RWPE2 (cell line): ENCODE measurements at places on chromosomes 13 and 19.

DNA sequence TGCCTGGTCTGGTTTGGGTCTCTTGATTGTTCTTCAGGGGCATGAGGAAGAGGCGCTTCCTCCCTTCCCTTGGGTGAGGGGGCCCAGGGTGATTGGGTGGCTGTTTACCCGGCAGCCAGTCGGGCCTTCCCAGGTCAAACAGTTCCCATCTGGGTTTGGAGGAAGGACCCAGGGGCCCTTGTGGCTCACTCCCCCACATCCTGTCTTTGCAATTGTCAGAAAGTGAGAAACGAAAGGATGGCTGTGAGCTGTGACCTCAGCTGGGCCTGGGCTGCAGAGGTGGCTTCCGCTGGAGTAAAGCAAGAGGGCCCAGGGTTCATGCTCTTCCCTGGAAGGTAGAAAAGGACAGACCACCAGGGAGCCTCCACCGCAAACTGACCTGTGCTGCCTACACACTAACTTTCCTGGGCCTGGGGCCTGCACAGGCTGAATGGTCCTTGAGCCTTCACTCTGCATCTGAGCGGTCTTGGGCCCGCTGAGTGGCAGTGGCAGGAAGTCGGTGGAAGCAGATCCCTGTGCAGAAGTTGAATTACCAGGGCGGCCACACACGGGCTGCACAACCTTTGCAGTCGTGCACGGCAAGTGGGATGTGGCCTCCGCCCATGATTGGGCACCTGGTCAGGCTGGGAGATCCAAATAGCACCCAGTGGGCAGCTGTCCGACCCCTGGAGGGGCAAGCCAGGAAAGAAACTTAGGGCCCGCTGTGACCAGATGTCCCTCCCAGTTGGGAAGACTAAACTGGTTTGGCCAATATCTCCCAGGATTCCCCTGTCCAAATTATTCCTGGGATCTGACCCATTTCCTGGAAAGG, 5.3 kb upstream of the CD79A start:
- DNase-seq = no peak

DNA sequence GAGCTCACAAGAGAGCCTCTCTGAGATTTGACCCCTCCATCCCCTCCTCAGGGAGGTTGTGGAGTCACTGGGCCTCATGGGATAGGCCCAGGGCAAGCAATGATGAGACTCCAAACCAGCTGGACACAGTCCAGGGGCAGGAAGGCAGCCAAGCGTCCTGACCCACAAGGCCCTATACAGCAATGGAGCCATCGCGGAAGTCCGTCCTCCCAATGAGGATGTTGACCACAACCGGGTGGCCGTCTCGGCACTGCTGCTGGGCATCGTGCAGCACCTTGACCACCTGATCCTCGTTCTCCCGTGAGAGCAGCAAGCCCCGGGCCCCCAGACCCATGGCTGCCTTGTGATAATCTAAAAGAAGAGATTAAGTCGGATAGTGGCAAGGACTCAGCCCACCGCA, 7.9 kb downstream of the SYDE1 start:
- no peak for DNase-seq

DNA sequence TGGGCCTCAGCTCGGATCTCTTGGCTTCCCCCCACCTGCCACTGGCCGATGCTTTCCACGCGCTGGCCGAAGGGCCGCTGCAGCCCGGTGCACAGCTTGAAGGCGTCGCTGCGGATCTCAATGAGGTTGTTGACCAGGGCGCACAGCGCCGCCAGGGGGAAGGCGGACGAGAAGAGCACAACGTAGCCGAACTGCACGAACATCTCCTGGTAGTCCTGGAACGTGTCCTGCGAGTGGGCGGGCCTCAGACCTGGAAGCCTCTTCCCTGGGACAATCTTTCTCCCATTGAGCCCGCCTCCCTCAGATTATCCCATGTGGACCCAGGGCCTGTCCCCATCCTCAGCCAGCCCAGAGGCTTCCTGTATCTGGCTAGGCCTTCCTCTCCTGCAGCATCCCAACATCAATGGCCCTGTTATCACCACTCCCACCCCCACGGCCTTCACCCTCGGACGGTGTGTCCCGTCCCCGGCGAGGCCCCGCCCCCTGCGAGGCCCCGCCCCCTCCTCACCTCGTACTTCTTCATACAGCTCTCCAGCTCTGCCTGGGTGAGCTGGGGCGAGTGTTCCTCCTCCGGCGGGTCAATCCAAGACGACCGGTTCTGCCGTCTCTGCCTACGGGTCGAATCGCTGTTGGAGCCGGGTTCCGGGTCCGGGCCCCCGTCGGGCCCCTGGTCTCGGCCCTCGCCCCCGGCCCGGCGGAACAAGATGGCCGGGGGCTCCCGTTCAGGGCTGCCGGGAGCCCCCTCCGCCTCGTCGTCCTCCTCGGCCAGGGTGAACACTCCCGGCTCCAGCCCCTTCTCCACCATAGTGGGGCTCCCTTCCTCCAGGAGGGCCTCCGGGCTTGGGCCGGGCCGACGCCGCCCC, 6.8 kb downstream of the ANO8 start:
- no peak for DNase-seq

GRCh38 chr13:33686772-33687480, 131.0 kb upstream of the RFC3 start:
- DNase-seq = no peak

GRCh38 chr13:46124531-46124966, 19.7 kb upstream of the CPB2 start:
- no peak for DNase-seq

GRCh38 chr13:110699148-110700145, 6.5 kb downstream of the CARS2 start:
- DNase-seq = no peak

- DNase-seq = no peak
Observed at GRCh38 chr19:40584007-40584406, 7.3 kb downstream of the SHKBP1 start.

DNA sequence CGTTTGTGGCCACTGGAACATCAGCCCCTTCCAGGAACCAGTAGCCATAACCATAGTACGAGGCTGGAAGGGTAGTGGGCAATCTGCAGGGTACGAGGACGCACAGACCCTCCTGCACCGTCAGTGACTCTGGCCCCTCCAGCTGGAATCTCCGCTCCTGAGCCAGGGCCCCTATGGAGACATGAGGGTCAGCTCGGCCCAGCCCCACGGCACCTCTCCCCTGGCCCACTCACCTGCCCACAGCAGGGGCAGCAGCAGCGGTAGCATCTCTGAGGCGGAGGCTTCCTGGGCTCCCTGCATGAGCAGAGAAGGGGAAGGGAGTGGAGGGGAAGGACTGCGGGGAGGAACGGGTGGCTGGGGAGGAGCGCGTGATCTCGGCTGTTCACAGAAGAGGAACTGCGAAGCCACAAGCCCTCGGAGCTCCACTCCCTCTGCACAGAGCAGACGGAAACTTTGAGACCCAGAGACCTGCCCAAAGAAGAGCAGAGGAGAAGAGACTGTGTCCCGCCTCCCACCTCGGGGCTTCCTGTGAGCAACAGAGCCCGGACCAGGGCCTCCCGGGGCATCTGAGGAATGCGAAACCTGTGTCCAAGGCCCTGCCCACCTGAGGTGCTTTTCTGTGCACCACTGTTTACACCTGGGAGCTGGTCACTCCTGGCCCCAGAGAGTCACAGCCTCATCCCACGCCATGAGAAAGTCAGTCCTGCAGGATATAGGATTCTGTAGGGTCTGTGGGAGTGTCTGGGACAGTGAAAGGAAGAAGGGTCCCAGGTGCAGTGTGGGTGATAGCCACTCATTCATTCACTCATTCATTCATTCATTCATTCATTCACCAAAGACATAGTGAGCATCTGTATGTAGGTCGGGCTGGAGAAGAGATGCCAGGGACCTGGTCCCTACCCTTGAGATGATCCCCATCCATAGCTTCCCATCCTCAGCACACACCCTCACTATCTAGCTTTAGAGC, at the start of gene SIGLEC6:
Gene SIGLEC6, minus strand, starts transcription at position 322 of the 967 bp plus-strand sequence. Its CDS starts 22 bp downstream, at position 300.
- DNase-seq = no peak

GRCh38 chr19:2702170-2703076, at the start of gene GNG7:
TSS of gene GNG7 (minus strand) at chr19:2702694. CDS start at chr19:2520688, 182,006 bp downstream.
- DNase-seq = peak; percentile 83

DNA sequence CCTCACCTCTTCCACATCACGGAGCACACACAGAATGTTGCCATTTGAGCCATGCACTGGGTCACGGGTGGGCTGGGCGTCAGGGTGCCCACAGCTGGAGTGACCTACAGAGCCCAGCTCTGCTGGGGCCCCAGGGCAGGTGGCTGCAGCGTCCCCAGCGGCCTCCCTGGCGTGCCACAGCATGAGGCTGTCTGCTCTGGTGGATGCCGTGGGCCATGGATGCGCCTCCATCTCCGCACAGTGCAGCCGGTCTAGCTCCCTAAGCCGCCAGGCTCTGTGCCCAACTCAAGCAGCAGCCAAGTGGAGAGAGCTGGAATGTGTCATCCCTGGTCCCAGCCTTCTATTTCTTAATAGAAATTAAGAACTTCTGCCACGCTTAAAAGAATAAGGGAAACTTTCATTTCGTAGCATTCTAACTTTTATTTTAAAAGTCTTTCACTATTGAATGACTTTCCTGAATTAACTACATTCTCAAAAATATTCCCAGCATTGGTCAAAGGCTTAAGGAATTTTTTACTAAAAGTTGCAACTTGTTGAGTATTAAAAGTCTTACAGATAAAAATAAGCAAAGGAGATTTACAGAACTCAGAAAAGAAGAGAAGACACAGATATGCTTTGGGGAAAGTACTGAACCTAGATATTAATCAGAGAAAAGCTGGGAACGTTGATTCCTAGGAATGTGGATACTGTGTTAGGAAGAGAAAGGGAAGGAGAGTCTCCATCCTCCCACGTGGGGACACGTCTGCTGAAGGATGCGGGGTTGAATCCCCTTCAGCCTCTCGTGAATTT, 59.3 kb downstream of the ATP11A start:
- no peak for DNase-seq

DNA sequence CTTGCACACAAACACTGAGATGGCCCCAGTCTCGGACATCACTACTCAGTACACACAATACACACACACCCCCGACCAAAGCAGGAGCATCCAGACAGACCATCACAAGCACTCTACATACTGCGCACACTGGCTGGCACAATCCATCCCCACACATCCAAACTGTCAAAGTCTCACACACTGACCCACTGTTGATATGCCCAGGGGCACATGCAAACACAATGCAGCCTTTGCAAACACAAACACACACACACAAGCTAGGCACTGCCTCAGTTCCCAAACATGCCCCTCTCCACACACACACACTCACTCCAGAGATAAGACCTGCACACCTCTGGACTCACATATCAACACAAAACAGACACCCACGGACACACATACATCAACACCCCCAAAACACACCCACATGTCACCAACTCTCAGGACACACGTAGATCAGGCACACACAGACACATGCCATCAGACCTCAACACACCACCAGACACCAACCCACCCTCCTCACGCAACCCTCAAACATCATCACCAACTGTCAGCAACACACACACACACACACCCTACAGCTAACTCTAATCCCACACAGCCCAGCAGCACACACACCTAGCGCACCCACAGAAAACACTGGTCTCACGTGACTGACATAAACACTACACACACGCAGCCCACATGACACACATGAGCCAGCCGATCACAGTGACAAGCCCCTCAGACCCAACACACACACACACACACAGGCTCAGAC, 1.9 kb downstream of the BBC3 start:
- no peak for DNase-seq

- no peak for DNase-seq
Observed at GRCh38 chr13:28707629-28708427, 10.9 kb downstream of the SLC46A3 start.

DNA sequence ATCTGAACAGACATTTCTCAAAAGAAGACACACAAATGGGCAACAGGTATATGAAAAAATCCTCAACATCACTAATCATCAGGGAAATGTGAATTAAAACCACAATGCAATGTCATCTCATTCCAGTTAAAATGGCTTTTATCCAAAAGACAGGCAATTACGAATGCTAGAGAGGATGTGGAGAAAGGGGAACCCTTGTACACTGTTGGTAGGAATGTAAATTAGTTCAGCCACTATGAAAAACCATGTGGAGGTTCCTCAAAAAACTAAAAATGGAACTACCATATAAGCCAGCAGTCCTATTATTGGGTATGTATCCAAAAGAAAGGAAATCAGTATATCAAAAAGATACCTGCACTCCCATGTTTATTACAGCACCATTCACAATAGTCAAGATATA, 24.7 kb upstream of the ZC3H13 start:
- DNase-seq = no peak

DNA sequence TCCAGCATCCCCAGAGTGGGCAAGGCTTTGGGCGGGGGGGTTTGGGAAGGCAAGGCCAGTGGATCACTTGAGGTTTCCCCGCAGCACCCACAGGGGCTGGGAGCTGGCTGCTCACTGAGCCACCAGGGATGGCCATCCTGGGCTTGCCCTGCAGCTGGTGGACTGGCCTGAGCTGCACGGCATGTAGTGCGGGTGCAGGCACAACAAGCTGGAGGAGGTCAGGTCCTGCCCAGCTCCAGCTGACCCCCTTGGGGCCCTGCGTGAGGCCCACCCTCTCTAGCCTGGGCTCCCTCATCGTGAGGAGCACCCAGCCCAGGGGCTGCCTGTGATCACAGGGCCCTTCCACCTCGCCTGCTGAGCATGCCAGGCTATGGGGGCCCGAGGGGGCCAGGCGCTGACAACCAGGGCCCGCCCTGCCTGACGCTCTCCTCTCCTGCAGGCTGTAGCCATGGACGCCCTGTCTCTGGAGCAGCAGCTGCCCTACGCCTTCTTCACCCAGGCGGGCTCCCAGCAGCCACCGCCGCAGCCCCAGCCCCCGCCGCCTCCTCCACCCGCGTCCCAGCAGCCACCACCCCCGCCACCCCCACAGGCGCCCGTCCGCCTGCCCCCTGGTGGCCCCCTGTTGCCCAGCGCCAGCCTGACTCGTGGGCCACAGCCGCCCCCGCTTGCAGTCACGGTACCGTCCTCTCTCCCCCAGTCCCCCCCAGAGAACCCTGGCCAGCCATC, 22.9 kb downstream of the COMP start:
- no peak for DNase-seq

DNA sequence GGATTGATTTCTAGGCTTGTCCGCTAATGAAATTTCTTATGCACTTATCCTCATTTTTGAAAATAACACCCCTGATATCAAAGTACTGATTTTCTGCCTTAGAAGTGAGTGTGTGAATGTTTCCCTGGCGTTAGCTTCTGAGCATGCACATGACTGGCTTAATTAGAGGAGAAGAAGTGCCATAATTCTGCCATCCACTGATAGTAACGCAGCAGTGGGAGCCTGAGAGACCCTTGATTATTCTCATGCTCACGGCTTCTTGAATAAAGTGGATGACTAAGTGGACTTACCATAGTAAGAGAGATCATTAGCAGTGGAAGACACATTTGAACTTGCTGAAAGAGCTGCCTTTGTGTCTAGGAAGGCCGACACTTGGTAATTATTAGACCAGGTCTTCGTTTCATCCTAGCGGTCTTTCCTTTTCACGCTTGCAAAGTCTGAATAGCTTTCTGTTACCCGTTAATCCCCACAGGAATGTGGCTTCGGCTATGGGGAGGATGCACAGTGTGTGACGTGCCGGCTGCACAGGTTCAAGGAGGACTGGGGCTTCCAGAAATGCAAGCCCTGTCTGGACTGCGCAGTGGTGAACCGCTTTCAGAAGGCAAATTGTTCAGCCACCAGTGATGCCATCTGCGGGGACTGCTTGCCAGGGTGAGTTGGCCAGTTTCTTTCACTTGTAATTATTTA, 45.3 kb downstream of the TNFRSF19 start:
- no peak for DNase-seq

- DNase-seq = no peak
Observed at GRCh38 chr13:76035711-76036110, 399.6 kb downstream of the LMO7 start.
